ENCODE measurements at places on chromosomes 6 and 20.

GRCh38 chr6:33815854-33816253 is 12.1 kb upstream of the MLN start:
- no peak for DNase-seq

DNA sequence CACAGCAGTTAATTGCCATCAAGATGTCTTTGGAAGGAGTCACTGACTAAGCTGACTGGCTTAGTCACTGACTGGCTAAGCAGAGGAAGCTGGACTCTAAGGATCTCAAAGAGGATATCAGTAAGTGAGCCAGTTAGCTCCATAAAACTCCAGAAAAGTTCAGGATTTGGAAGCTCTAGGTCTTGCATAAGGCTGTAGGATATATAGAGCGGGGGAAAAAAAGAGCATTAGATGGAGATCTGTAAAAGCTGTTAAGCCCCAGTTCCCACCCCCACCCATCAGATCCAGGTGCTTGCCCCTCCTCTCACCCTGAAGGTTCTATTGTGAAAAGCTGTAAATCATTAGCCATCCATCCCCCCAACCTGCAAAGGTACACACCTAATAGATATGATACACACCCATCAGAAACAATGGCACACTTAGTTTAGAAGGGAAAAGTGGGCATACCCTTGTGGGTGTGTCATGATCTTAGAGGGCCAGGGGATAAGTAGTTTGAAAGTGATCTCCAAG is 32.2 kb downstream of the CARMIL1 start:
- DNase-seq = no peak

DNA sequence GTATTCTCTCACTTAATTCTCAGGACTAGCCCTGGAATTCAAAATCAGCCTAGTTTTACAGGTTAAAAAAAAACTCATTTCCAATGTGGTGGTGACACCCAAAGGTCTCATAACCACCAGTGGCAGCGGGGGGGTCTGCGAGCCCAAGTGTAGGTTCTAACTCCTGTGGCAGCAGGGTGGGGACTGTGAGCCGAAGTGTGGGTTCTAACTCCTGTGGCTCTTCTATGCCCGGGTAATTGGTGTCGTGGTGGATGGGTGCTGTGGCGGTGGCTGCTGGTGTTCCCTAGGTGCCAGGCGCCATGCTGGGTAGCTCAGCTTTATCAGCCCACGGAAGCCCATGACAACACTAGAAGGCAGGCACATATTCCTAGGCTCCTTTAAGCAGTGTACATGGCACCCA is 4.9 kb upstream of the ANKRD60 start:
- no peak for DNase-seq

DNA sequence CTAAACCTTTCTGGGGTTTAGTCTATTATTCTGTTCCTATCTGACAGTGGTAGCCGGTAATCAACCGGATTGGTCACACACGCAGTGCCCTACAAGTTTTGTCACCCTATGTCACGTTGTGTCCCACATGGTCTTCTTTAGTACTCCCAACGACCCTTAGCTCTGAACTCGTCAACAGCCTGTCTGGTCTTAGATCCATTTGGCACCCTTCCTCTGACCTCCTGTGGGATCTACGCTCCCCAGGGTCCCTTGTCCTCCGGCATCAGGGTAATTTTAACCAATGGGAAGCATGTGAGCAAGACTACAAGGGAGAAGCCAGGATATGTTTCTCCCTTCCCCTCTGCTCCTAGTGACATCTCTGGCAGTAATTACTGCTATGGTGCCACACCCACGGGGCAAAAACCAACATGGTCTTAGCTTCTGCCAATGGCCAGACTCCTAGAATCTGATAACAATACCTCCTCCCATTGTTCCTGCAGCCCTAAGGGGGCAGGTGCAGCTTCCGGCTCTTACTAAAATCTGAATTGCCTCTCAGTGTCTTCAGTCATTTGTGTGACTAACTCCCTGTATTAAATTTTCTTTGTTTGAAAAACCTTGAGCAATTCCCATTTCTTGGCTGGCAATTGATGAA is 56.6 kb downstream of the MAFB start:
- no peak for DNase-seq

DNA sequence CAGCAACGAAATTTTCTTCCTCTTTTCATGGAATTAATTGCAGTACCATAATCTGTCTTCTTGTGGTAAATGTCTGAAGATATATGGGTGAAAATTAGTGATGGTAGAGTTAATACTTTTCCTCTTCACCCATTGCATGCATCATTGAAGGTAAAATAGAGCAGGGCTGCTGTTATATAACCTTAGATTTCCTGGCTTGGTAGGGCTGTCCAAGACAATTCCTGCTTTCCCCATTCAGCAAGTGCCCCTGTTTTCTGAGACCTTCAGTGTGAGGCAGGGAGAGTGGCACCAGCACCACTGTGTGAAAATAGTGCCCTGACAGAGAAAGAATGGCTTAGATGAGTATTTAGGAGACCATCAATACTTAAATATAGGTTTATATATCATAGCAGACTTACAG is 202.0 kb downstream of the ZFAND3 start:
- no peak for DNase-seq

DNA sequence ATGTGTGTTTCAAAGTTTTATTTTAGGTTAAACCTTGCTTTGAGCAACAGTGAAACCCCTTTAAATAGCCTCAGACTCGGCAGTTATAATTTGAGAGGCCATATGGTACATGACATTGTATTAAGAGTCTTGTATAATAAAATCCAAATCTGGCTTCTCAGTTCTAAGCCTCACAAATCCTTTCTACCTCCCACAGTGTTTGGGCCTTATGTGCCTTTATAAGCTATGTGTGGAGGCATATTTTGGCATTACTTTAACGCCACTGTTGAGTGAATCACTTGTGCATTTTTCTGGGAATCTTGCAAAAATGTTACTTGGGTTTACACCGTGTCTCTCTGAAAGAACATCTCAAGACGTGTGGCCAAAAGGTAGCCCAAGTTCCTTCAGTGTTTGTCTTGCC is 152.4 kb downstream of the COL9A1 start:
- no peak for DNase-seq

GRCh38 chr6:43953794-43954310 is 173.4 kb downstream of the MRPL14 start:
- no peak for DNase-seq

DNA sequence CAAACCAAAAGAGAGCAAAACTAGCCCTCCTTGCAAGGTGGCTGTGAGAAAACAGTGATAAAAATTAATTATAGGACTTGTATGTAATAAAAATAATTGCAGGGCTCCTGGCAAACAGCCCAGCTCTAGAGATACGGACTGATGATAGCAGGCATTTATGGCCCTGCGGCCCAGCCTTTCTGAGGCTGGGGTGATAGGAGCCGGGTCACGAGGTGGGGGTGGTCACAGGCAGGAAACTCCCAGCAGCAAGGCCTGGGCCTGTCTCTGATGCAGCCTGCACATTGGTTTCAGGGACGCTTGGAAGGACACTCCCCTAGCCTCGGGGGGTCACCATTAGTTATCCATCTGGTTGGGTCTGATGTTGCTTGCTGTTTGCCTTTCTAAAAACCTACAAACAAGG is 18.7 kb upstream of the TTPAL start:
- no peak for DNase-seq

DNA sequence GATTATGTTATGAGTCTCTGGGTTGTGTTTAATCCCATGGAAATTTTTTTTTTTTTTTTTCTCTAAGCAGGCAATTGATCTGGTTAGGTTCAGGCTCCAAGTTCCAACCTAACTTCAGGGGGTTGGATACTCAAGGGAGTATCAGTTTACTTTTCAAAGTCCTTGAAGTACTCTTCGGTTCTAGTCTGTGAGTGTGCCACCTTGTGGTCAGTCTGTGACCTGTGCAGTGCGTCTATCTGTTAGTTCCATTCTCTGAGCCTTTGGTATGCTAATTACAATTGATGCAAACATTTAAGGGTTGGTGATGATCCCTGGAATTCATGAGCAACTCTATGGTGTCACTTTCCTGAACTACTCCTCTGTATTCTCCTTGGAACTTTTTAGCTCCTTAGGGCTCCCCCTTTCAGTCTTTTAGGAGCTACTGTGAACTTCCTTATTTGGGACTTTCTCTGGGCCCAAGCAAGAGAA is 342.0 kb downstream of the SOX4 start:
- DNase-seq = no peak

- no peak for DNase-seq
Measured at GRCh38 chr6:150517175-150517574, 82.5 kb upstream of the PLEKHG1 start.

- DNase-seq = no peak
Measured at GRCh38 chr6:106273087-106273486, 52.5 kb downstream of the ATG5 start.

- no peak for DNase-seq
Measured at GRCh38 chr20:15767586-15767985, 805.7 kb downstream of the KIF16B start.

GRCh38 chr6:140202964-140203515 is 828.6 kb upstream of the CITED2 start:
- DNase-seq = no peak

DNA sequence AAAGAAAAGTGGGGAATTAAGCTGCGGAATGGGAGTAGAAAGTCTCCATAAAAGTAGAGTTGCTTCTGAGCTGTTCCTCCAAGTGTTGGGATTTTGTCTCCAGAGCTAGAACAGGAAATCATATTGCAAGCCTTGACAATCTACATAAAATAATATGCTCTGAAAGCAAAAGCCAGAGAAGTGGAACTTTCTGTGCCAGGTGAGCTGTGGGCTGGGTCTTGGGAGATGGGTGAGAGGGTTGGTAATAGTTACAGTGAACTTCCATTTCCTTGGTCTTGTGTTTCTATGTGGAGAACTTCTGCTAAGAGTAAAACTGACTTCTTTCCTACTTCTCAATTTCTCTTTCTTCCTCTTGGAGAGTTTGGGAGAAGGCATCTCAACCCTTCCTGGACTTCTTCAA is 6.3 kb upstream of the HMGN4 start:
- DNase-seq = no peak

DNA sequence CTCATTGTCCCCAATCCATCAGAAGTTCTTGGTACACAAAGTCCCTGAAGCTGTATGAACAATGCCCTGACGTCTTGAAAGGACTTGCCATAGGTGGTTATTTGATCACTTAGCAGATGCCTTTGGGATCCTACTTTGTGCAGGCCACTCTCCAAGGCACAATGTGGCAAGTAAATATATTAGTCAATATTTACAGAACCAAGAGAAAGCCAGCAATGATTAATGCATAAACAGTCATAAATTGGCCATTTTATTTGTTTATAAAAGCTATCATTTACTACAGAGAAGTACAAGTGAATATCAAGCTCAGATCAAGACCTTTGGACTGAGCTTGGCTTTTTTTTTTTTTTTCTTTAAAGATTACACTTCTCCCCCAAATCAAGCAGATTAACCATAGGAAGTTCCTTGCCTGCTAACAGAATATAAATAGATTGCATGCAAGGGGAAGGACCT is 161.8 kb downstream of the MTHFD1L start:
- no peak for DNase-seq

DNA sequence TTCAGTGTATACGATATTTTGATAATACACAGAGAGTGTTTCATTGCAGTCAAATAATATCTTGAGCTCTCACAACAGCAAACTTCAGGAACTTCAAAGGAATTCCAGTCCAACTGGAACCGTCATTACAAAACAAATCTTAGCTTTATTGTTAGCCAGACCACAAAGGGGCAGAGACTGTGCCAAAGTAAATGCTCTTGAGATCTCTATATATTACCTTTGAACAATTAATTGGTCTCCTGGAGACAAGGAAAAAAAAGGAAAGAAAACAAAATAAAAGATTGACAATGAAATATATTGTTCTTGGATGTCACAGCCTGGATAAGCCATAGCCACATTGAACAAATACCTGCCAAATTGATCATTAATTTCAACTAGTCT is 70.0 kb downstream of the FOXC1 start:
- DNase-seq = no peak

GRCh38 chr6:26362836-26363220 is 2.2 kb upstream of the BTN3A2 start:
- no peak for DNase-seq

DNA sequence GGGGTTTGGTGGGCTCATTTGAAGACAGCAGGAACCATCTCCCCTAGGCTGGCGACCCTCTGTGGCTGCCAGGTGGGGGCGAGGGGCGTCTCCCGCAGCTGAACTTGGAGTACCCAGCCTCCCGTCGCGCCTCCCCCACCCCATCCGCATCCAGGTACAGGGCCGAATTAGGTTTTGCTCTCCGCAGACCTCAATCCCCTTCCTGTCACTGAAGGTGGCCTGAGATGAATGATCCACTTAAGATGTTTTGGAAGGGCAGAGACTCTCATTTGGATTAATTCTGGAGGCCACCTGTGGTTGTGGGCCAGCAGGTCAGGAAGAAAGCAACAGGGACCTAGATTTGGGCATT is 493 bp downstream of the CD83 start:
- no peak for DNase-seq

- no peak for DNase-seq
Measured at GRCh38 chr6:28303570-28303969, 22.2 kb downstream of the PGBD1 start.

DNA sequence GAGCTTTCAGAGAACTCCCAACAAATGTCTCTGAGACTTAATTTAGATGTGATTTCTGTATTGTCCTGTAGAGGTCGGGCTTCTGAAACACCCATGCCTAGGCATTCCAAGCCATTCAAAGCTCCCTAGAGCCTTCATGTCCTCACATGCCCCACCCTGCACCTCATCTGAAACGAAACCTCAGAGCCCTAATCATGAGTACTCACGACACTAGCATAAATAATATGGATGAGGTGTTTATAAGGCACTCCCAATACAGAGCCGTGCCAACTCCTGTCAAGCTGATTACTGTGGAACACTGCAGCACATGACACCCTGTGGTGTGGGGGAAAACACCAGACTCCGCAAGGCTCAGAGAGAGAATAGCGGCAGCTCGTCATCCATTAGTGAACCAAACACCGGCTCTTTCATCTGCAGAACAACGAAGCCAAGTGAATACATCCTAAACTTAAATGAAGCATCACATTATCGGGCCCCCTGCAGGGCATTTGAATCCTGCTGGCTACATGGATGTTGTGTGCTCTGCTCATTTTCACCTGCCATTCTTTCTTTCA is 83.8 kb downstream of the FNDC1 start:
- no peak for DNase-seq

DNA sequence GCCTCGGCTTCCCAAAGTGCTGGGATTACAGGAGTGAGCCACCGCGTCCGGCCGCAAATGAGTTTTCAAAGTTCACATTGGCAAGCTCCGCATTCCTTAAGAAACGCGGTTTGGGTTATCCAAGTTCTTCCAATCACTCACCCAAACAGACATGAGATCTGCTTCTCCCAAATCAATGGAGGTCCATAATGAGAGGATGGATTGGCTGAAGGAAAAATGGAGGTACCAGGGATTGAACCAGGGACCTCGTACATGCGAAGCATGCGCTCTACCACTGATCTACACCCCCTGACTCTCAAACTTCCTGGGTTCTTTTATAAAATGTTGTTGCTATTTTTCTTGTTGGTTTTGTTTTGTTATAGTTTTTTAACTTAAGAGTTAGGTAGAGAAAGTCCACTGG is 170.0 kb downstream of the GPX5 start:
- DNase-seq = no peak

GRCh38 chr6:134640975-134641429 is 308.9 kb downstream of the ALDH8A1 start:
- DNase-seq = peak; percentile 38

GRCh38 chr6:52643158-52643557 is 27.8 kb upstream of the TMEM14A start:
- no peak for DNase-seq

- DNase-seq = no peak
Measured at GRCh38 chr6:52454556-52454955, 34.4 kb downstream of the EFHC1 start.

GRCh38 chr6:11705483-11705882 is 73.1 kb downstream of the ADTRP start:
- no peak for DNase-seq

GRCh38 chr6:66126358-66126757 is 419.3 kb upstream of the EYS start:
- no peak for DNase-seq

Data from stimulated activated CD4-positive, alpha-beta T cell treated with anti-CD3 and anti-CD28 coated beads, Interleukin-1b, Interleukin-23, amount 100 ng/mL, for 24 hours (primary cell).